ENCODE measurements at places on chromosomes 2 and 18.
A peak's percentile ranks its signal among the peaks of the same experiment; 100 is the strongest.

GRCh38 chr2:211591426-211591825, 947.2 kb downstream of the ERBB4 start:
- no peak for DNase-seq

GRCh38 chr18:38981389-38981788, 1415.8 kb upstream of the CELF4 start:
- no peak for DNase-seq

DNA sequence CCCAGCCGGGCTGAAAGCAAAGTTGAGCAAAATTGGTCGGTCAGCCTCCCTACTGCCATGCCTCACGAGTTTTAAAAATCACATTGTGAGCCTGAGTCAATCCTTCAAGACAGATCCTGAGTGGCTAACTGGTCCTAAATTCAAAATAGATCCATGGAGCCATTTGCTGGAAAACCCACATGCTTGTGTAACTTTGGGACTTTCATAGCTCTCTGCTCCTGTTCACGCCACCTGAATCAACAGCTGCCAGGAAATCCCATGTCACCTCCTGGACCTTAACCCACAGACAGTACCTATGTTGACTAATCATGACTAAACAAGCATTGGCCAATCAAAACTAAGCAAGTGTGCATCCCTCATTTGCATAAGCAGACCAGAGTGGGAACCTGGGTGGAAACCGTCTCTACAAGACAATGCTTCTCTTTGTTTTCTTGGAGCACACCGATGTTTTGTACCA, 42.8 kb upstream of the LDLRAD4 start:
- no peak for DNase-seq

- no peak for DNase-seq
Measured at GRCh38 chr18:61556316-61556715, 223.1 kb downstream of the CDH20 start.

GRCh38 chr18:23415515-23415914, 37.6 kb upstream of the RIOK3 start:
- DNase-seq = no peak

- DNase-seq = no peak
Measured at GRCh38 chr2:65350651-65351056, 81.7 kb downstream of the SPRED2 start.

GRCh38 chr18:59453468-59453961, 94.5 kb upstream of the LMAN1 start:
- DNase-seq = no peak

GRCh38 chr18:23949863-23950262, 64.7 kb upstream of the TTC39C start:
- no peak for DNase-seq

GRCh38 chr2:137118140-137118539, 352.8 kb downstream of the THSD7B start:
- DNase-seq = no peak

DNA sequence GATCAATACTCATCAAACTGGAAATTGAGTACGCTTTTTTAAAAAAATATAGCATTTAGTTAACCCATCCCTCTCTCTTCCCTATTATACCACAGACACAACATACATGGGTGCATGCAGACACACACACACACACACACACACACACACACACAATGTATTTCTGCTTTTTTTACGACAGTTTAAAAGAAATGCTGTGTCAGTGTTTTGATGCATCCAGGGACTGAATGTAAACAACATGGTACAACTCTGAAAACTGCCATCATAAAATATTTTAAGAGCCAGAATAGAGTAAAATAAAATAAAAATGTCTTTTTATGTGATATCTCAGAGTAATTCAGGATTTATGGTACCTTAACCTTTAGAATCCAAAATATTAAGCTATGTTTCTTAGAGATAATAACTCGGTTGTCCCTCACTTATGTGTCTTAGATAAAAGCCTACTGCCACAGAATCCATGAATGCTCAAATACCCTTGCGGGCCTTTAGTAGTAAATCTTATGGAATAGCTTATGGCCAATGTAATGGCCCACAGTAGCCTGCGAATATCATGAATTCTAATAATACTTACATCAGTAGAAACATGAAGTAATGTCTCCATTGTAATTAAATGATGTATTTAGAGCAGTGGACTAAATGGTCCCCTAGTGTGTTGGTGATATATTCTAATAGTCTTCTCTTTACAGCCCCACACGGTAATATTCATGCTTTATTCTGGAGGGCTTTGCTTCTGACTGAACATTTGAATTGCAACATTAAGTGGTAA, 251.6 kb upstream of the FIGN start:
- DNase-seq = no peak

DNA sequence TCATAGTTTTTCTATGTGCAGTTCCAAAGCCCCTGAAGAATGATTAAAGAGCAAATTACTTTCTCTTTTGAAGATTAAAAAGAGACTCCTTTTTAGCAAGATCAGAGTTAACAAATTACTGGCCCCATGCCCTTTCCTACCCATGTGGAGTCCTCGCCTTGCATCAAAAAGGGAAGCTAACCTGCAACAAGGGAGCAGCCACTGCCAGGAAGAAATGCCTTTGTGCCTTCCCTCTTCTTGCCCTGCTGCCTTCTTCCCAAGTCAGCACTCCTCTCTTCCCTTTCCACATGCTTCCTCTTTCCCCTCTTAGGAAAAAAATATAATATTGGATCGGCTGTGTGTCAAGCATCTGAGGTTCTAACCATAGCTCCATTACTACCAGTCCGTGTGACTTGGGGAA, 37.1 kb upstream of the CYP1B1 start:
- no peak for DNase-seq

GRCh38 chr2:44981714-44982108, 27.5 kb downstream of the SIX2 start:
- DNase-seq = peak; percentile 12
